Adrenal gland (tissue), 19 donors: ENCODE measurements at places on chromosomes 4 and X.
A peak's percentile ranks its signal among the peaks of the same experiment; 100 is the strongest.

- H3K36me3 ChIP-seq, result no peaks in the 10 kb centered on the region
- H3K27me3 ChIP-seq, result no peaks in the 10 kb centered on the region
- peaks cover 7% of the 10 kb centered on the region for H3K4me1 ChIP-seq
- no peak for DNase-seq
- no peak overlapping the region for H3K27ac ChIP-seq
These were observed 162.0 kb upstream of the WDFY3 start for GRCh38 chr4:85128246-85129204.

GRCh38 chrX:150692831-150693724 lies at the start of gene MTMR1:
Gene MTMR1, plus strand, starts transcription at chrX:150693396. Its CDS starts 135 bp downstream, at chrX:150693531.
- no peaks in the 10 kb centered on the region for H3K36me3 ChIP-seq
- H3K4me1 ChIP-seq, result no peaks in the 10 kb centered on the region
- peak within 1 kb of the TSS; percentile 67 for H3K4me3 ChIP-seq
- H3K27ac ChIP-seq, result peak within 1 kb of the TSS; percentile 63
- no peak for DNase-seq

DNA sequence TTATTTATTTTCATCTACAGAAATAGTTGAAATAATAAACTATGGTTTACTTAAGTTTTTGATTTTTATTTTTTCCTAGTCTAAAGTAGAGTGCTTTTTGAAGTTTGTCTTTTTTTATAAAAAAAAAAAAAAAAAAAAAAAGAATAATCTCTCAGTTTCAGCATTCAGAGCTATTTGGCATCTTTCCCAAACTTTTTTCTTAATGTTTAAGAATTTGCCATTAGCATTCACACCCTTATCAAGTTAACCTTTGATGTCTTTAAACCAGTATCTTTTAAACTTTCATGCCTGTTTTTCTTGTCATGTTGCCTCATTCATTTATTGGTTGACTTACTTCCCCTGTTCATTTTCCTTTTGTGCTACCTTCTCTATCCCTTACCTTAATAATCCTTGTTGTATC lies 60.9 kb upstream of the FHDC1 start:
- H3K36me3 ChIP-seq, result no peaks in the 10 kb centered on the region
- DNase-seq, result no peak
- H3K4me3 ChIP-seq, result no peak overlapping the region
- no peaks in the 10 kb centered on the region for H3K27me3 ChIP-seq

GRCh38 chrX:123157586-123157985 lies 26.5 kb upstream of the GRIA3 start:
- no peak overlapping the region for H3K4me3 ChIP-seq
- H3K4me1 ChIP-seq, result no peaks in the 10 kb centered on the region
- H3K27ac ChIP-seq, result no peak overlapping the region
- no peaks in the 10 kb centered on the region for H3K27me3 ChIP-seq

GRCh38 chr4:109994415-109994827 lies 81.7 kb downstream of the EGF start:
- H3K4me3 ChIP-seq, result no peak overlapping the region
- no peak overlapping the region for H3K27ac ChIP-seq
- no peaks in the 10 kb centered on the region for H3K4me1 ChIP-seq
- H3K27me3 ChIP-seq, result no peaks in the 10 kb centered on the region
- DNase-seq, result no peak

DNA sequence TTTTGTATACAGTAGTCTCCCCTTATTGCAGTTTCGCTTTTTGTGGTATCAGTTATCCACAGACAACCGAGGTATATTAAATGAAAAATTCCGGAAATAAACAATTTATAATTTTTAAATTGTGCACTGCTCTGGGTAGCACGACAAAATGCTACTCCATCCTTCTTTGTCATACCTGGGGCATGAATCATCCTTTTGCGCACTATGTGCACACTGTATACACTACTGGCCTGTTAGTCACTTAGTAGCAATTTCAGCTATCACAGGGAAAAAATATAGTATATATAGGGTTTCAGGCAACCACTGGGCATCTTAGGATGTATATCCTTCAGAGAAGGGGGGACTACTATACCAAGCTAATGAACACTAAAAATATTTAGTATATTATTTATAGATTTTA lies 198.8 kb upstream of the FAT4 start:
- DNase-seq, result no peak
- H3K27ac ChIP-seq, result no peak overlapping the region
- no peaks in the 10 kb centered on the region for H3K36me3 ChIP-seq
- H3K4me3 ChIP-seq, result no peak overlapping the region
- no peaks in the 10 kb centered on the region for H3K27me3 ChIP-seq

DNA sequence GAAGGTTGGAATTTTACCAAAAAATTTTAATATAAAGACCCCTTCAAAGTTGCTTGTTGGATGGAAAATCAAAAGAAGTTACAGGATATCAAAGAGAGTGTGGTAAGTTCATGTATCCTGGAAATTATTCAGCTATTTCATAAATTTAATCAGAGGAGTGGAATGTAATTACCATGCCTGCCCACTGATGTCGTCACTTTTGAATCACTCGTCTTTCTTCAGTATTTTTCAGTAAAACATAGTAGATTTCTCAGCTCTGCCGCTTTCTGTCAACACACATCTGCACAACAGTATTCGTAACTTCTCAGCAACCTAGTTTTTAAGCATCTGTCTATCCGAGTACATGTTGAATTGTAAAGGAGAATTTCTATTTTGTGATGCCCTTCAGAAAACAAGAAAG lies 2163.0 kb upstream of the AGA start:
- no peak for DNase-seq
- no peak overlapping the region for H3K4me3 ChIP-seq
- no peak overlapping the region for H3K27ac ChIP-seq

- no peak for DNase-seq
- H3K27me3 ChIP-seq, result no peaks in the 10 kb centered on the region
- no peak overlapping the region for H3K27ac ChIP-seq
- no peak overlapping the region for H3K4me3 ChIP-seq
These were observed 77.0 kb downstream of the COQ2 start for GRCh38 chr4:83207497-83208101.

DNA sequence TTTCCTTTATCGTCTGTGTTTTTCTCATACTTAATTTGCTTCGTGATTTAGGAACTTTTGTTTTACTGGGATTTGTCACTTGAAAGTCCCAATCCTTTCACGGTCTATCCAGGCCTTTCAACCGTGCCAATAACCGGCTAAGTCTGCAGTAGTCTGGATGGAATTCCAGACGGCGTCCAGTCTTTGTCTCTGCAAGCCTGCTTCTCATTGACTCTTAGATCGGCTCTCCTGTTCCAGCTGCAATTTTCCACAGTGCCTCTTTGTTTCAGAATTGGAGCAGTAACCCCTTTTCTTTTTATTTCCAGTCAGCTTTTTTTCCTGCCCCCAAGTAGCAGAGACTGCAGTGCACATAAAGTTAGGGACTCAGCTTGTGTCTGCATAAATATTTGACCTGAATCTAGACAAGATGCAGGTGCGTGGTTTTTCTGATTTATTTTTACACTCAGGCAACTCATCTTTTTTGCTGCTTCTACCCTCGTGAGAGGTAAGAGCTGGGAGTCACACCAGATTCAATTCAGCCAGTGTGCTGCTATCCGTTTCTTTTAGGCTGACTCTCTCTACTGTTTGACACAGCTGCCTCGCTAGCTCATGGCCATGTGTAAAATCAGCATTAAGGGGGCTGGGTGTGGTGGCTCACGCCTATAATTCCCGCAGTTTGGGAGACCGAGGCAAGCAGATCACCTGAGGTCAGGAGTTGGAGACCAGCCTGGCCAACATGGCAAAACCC lies 37.4 kb upstream of the DHRSX start:
- no peak for DNase-seq
- H3K27me3 ChIP-seq, result no peaks in the 10 kb centered on the region
- H3K4me3 ChIP-seq, result no peak overlapping the region
- H3K27ac ChIP-seq, result no peak overlapping the region
- H3K36me3 ChIP-seq, result no peaks in the 10 kb centered on the region
